ENCODE measurements at places on chromosomes 1 and 21.

- DNase-seq = no peak
These were observed 5.6 kb upstream of the DSCAM start for GRCh38 chr21:40852563-40852962.

GRCh38 chr1:99728494-99729235 is 37.8 kb downstream of the FRRS1 start:
- no peak for DNase-seq

DNA sequence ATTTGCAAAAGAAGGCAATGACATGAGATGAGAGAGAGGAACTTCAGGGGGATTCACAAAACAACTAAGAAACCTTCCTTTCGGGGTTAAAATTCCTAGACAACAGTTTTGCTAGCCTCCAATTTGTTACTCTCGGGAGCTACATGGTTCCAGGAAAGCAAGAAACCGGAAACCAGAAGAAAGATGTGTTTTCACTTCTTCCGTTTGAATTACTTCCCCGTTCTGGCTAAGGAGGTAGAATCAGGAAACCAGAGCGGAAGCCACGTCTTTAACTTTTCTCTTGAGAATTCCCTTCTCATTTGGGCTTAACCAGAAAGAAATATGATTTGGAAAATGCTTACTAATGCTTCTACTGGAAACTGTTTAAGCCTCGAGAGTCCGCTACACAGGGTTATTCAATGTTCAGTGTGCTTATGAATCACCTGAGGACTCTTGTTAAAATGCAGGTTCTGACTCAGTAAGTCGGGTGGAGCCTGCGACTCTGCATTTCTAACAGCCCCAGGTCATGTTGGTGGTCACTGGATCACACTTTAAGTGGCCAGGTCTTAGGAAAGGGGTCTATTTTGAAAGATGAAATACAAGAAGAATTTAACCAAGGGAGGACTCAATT is 43.5 kb upstream of the MCOLN3 start:
- DNase-seq = no peak

- no peak for DNase-seq
These were observed 14.8 kb downstream of the DNTTIP2 start for GRCh38 chr1:93864175-93864574.

DNA sequence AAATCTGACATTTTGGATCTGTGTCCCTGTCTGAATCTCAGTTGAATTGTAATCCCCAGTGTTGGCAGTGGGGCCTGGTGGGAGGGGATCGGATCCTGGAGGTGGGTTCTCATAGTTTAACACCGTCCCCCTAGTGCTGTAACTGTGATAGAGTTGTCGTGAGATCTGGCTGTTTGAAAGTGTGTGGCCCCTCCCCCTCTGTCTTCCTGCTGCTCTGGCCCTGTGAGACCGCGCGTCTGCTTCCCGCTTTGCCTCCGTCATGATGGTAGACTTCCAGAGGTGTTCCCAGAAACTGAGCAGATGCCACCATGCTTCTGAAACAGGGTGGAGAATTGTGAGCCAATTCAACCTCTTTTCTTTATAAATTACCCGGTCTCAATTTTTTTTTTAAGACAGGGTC is 25.0 kb downstream of the AGPAT3 start:
- DNase-seq = no peak

- no peak for DNase-seq
These were observed 156.8 kb downstream of the FASLG start for GRCh38 chr1:172815740-172816139.

GRCh38 chr21:37580666-37581065 is 214.1 kb downstream of the DYRK1A start:
- no peak for DNase-seq

- DNase-seq = no peak
These were observed 57.8 kb downstream of the EPB41 start for GRCh38 chr1:28971980-28972771.

GRCh38 chr1:174884038-174884437 is 115.7 kb upstream of the CACYBP start:
- no peak for DNase-seq

DNA sequence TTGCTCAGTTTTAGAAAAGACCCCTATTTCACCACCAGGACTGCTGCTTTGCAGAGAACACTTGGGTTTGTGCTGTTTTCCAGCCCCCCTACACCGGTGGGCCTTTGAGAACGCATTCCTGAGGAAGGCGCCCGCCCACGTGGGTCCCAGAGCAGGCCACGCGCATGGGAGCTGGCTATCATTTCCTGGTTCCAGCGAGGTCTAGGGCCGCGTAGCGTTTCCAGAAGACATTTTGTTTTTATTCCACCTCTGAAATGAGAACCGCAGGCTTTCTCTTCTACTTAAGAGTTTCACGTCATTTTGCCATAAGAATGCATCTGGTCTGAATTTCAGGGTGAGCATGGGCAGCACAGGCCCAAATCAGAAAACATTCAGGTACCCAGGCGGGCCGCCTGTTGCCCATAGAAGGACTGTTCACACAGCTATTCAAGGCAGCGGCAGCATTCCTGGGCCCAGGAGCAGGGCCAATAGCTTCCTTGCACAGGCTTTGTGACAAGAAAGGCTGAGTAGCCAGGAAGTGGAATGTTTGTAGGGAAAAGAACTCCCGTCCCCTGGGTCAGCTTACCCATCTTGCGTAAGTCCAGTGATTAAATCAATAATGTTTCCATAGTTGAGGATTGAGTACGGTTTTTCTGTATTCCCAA is 1.4 kb upstream of the KLHL21 start:
- DNase-seq = peak; percentile 78

DNA sequence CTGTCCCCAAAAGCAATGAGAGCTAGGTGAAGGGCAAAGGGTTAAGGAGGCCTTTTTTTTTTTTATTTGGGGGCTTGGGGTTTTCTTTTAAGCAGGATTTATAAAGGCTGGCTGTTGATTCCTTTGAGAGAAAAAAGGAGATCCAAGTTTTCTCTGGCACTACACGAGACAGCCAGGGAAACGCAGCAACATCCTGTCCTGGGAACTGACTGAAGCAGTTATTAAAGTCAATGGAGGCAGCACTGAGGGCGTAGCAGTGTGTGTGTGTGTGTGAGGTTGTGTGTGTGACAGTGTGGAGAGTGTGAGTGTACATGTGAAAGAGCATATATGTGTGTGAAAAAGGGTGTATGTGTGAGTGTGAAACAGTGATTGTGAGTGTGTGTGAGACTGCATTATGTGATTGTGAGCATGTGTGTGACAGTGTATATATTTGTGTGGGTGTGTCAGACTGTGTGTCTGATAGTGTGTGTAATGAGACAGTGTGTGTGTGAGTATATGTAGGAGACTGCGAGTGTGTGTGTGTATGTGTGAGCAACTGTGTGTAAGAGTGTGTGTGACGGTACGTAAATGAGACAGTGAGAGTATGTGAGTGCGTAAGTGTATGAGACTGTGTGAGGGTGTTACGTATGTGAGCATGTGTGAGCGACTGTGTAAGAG is 65.9 kb upstream of the TIAM1 start:
- DNase-seq = no peak

DNA sequence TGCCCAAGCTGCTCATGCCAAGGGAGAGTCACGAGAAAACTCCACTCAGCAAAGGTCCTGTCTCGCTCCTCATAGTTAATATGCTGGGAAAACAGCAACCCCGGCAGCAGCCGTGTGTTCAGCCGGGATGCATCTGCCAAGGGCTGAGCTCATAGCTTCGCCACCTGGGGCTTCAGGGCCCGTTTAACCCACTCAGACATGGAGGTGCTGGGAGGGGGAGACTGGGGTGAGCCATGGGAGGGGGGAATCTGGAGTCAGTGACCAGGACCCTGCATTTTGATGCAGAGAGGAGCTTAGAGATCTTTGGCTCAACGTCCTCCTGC is 283.4 kb downstream of the PTPRU start:
- DNase-seq = no peak
